Brain (organoid and tissue), 16 donors: ENCODE measurements at places on chromosomes 6 and 20.

DNA sequence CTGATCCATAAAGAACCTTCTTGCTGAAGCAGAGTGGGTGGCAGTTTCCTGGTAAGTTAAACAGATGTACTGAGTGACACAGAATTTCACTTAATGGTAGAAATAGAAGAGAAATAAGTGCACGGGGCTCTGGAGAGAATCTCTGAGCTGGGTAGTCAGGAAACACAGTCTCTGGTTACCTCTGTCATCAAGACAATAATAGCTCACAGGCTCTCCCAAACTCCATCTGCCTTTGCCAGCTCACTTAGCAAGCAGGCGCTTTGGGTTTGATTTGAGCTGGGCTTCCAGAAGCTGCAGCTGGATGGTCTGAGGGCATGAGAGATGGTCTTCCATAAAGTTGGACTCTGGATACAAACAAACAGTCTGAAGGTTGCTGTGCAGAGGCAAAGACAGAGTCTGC, 39.6 kb upstream of the PRSS35 start:
- no peak for DNase-seq

DNA sequence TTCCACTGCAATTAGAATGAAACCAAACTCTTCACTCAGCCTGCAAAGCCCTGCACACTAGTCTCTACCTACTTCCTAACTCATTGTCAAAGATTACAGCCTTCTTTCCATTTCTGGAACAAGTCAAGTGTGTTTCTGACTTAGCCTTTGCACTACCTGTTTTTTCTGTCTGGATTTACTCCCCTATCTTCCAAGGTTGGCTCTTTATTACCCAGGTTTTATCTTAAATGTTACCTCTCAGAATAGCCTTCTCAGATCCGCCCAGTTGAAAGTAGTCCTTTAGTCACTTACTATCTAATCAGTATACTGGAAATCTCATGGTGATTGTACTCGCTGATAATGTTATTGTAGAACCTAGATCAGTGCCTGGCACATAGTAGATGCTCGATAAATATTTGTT, 42.7 kb downstream of the TBPL1 start:
- no peak for DNase-seq

- DNase-seq = no peak
These were observed 46.3 kb downstream of the OR2B2 start for GRCh38 chr6:27865850-27866356.

DNA sequence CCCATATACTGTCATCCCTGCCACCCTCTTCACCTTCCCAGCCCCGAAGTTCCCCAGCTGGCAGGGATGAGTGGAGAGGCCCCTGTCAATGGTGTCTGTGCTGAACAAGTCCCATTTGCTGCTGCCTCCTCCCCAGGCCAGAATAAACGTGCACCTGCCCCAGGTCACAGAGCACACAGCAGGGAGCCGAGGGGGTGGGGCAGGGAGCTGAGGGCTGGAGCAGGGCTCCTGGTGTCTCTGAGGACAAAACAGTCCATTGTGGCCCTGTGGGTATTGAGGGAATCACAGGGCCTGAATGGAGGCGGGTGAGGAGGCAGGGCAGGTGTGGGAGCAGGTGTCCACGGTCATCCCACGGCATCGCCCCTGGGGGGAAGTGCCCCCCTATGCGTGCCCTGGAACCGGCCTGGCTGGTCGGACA, 55.8 kb downstream of the SNAI1 start:
- DNase-seq = no peak

GRCh38 chr6:136085370-136086115, 164.6 kb downstream of the MTFR2 start:
- no peak for DNase-seq

GRCh38 chr6:62904687-62905086, 306.6 kb upstream of the FKBP1C start:
- no peak for DNase-seq

DNA sequence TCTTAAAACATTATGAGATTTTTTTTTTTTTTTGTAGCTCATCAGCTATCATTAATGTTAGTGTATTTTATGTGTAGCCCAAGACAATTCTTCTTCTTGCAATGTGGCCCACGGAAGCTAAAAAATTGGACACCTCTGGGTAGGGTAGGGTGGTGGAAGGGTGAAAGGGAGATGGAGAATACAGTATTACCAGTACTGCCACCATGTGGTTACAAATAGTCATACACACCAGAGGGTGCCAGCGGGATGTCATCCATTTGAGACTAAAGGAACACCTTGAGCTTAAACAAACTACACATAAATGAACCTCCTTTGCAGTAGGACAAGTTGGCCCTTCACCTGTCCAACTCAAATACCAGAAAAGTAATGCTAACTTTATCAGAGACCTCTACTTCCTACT, 601.9 kb downstream of the HTR1B start:
- no peak for DNase-seq

GRCh38 chr6:111154981-111155380, 67.7 kb downstream of the SLC16A10 start:
- no peak for DNase-seq
